ENCODE measurements at places on chromosomes 7 and 10.

DNA sequence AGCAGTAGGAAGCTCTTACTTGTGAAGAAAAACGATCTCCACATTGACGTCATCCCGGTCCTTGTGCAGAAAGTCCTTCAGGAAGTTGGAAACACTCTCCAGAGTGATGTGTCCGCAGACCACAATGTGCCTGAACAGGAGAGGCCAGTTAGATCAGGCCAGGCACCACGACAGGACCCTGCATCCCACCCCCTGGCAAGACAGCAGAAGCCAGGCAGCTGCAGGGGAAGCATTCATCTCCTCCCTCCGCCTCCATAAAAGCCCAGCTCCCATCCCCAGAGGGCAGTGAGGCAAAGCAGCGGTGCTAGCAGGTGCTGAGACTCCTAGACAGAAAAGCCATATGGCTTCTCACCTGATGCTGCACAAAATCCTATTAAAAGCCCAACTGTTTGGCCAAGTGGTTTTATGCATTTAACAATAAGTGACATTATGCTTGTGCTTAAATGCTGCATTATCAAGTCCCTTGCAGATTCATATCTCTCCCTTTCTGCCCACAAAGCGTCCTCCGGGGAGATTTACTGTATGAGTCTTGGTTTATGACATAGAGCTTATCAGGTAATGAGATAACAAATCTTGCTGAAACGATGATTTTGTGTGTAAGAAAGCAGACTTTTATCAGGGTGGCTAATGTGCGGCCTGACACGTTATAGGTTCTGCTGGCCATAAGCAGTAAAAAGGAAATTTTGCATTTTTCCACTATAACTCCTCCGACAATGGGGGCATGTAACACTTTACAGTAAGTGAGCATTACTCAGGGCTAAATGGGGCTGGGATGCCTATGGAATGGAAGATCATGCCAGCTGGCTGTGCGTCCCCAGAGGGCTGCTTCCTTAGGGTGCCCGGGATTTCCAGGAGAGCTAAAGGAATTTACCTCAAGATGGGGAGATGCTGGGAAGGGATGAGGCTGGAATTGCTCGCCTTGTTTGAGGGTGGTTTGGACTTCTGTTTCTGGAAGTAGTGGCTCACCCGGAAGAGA is 546.9 kb downstream of the KCNMA1 start:
- DNase-seq, result no peak

GRCh38 chr10:28661035-28661434 is 16.3 kb upstream of the BAMBI start:
- no peak for DNase-seq

GRCh38 chr7:117982071-117983055 is 109.1 kb upstream of the CTTNBP2 start:
- no peak for DNase-seq

- DNase-seq, result no peak
Measured at GRCh38 chr7:42080841-42081586, 156.0 kb downstream of the GLI3 start.

GRCh38 chr7:122059542-122059941 is 84.5 kb downstream of the AASS start:
- DNase-seq, result no peak

GRCh38 chr7:98621573-98622482 is 4.7 kb downstream of the NPTX2 start:
- no peak for DNase-seq

- DNase-seq, result no peak
Measured at GRCh38 chr7:50293509-50294179, 10.9 kb upstream of the IKZF1 start.

- DNase-seq, result no peak
Measured at GRCh38 chr7:151549083-151549482, 29.4 kb upstream of the RHEB start.

GRCh38 chr7:71477441-71477840 is 345.5 kb downstream of the GALNT17 start:
- DNase-seq, result no peak

- DNase-seq, result no peak
Measured at GRCh38 chr7:17745610-17746009, 194.7 kb downstream of the SNX13 start.

DNA sequence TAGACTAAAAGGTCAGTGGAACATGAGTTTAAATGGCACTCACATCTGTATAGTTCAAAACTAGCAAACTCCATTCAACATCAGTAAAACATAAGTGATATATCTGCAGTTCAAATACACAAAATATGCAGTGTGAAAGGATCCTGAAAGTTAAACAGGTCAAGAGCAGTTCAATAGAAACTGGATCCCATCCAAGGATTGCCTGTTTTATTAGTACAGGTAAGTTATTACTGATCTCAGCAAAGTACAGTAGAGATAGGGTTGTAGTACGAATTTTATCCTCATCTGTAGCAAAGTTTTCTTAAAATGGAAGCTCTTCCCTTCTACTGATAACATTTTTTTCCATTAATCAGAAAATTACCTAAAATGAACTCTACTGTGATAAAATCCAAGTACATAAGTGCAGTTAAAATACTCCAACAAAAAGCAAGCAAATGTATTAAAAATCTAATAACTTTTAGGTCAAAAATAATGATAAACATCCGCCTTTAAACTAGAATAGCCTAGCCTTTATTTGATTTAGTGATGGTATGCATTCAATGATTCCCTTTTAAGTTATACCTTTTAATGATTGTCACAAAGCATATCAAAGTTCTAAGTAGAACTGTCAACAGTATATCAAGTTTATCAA is 2.2 kb downstream of the ZNF800 start:
- no peak for DNase-seq

GRCh38 chr10:97196223-97197029 is 10.7 kb upstream of the SLIT1 start:
- DNase-seq, result peak; percentile 77

DNA sequence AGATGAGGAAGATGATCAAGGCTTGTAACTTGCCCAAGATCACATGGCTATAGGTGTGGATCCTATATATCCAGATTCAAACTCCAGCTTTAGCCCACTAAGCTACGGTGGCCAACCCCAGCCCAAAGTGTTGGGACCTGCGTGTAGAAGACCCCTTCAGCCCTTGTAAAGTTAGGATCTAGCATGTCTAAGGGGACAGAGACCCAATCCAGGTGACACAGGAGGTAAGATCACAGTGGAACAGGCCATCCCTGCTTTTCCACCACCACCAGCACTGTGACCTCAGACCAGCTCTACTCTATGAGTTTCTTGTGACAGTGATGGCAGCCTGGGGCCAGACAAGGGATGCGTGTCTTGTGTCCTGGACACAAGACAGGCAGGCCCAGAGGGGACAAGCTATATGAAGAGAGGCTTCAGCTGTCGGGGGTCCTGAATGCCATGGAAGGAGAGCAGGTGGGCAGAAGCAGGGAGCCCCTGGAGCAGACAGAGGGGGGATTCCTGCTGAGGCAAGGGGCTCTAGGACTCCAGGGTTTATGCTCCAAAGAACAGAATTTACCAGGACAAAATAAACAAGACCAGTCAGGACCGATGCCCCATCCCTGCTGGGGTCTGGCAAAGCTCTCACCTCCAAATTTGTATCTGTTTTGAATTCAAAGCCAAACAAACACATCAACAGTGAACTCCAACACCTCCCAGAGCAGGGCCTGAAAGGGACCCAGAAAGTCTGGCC is 10.4 kb downstream of the GPRIN2 start:
- DNase-seq, result no peak

- DNase-seq, result no peak
Measured at GRCh38 chr10:63528084-63528744, 7.0 kb downstream of the REEP3 start.

DNA sequence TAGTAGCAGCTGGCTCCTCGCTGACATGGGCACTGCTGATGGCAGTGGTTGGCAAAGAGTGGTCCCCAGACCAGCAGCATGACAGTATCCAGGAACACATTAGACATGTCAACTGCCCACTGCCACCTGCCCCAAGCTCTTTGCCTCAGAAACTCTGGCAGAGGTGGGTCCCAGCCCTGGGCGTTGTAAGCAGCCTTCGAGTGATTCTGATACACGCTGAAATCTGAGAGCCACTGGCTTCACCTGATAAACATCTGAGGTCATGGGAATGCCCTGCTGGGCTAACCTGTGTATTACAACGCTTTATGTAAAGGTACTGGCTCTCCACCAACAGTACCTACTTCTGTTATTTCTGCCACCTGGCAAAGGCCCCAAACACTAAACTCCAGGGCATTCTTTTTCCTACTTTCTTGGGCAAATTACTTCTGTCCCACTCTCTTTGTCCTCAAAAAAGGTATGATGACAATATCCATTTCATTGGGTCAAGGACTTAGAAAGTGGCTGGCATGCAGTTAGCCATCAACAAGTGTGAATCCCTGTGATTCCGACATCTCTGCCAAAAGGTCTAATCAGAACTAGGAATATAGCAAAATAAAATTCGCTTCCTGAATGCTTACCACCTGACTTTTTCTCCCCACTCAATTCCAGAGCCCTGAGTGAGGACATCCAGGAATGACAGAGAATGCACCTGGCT is 9.2 kb downstream of the SGMS1 start:
- DNase-seq, result no peak

DNA sequence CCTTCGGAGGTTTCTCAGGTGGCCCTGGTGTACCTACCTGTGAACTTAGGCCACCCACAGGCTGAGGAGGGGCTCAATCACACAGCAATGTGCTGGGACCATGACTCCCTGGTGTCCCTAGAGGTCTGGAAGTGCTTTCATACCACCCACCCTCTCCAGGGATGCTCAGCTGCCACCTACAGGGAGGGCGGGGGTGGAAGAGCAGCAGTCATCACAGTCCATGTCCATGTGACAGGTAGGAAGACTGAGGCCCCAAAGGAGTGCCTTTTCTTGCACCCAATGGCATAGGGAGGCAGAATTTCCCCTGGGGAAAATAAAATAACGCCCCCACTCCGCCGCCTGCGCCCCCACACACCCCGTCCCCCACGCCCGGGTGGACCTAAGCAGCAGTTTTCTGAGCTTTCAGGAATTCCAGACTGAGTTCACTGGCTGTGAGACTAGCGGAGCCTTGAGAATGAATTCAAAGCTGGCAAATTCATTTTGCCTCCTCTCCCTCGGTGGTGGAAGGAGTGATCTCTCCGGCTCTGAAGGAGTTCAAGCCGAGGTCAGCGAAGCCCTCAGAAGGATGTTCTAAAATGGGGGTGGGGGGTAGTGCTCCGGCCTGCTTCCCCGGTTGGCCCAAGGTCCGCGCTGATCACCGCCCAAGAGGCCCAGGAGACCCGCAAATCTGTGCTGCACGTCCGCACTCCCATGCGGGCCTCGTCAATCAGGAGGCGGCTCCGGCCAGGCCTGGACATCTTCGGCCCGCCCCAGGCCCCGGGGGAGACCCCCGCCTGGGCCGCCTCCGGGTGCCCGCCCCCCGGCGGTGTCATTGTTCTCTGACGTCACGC is 2.1 kb upstream of the ZMIZ1 start:
- no peak for DNase-seq

DNA sequence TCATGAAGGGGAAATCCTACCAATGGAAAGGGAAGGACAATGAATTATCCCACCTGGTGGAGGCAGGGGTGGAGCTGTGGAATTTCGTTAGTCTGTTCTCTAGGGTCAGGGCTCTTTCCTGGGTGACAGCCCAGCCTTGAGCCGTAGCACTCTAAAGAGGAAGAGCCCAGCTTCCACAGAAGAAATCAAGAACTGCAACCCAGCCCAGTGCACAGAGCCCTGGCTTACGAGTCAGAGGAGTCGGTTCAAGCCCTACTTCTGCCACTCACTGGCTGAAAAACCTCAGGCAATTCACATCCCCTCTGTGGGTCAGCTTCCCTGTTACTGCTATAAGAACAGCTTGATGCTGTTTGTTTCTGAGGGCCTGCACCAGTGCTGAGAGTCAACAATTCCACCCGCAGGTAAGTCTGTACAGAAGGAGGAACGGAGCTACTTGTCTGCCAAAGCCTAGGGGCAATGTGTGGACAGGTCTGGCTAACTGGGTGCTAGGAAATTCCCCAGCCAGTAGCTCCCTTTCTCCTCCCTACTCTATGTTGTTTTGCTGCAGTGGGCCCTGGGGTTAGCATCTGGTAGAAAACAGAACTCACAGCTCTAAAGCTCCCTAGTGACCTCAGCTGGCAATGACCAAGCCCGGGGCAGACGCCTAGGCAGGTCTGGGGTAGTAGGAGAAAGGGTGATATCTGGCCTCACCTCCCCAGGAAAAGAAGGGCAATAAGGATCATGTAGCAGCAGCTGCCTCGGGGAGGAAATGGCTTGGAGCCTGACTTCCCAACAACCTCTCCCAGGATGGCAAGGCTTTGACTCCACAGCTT is 3.3 kb downstream of the AVPI1 start:
- DNase-seq, result peak; percentile 41

DNA sequence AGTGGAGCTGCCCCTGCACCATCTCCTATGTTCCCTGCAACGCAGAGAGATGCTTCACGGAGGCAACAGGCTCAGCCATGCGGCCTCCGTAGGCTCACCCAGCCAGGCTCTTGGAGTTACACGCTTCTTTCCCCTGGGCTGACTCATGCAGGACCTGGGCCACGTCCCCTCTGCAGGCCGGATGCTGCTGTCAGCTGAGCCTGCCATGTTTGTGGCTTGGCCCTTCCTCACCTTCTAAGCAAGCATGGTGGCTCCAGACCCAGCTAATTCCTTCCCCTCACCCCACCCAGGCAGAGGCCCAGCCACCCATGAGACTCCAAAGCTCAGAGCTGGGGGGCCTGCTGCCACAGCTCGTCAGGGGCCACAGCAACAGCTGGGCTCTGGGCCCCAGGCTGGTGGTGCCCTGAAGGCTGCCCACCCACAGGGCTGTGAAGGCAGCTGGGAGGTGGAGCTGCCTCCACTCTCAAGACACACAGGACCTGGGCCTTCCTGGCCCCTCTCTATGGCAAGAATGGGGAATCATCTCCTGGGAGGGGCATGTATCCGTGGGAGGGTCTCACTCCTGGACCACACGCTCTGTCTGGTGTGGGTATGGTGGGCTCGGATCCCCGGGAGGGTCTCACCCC is 219.6 kb downstream of the ELFN1 start:
- DNase-seq, result no peak

GRCh38 chr7:80139236-80139635 is 4.6 kb downstream of the GNAI1 start:
- no peak for DNase-seq
